ENCODE measurements at places on chromosomes 12 and 14.

- DNase-seq = peak; percentile 62
These were observed at the start of gene MMP19 for GRCh38 chr12:55842681-55843429. Gene MMP19, minus strand, starts transcription at chr12:55842936. Its CDS starts 106 bp downstream, at chr12:55842830.

DNA sequence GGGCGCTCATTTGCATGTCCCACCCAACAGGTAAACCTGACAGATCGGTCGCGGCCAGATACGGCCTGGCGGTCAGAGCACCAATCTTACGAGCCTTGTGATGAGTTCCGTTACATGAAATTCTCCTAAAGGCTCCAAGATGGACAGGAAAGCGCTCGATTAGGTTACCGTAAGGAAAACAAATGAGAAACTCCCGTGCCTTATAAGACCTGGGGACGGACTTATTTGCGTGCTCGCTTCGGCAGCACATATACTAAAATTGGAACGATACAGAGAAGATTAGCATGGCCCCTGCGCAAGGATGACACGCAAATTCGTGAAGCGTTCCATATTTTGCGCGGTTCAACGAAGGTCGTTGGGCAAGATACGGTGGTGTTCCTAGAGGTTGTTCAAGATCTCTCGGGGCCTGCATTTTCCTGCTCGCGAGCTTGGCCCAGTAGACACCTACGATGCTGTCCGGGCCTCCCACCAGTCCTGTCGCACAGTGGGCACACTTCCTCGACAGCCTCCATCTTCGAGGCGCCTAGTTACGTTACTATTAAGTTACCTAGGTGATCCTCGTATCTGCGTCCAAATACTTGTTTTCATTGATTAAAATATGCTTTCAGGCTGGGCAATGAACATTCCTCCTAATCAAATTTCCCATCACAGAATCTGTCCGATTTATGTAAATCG is at the start of gene RNU6-7:
RNU6-7 (plus strand) TSS at position 230 of the 675 bp plus-strand sequence.
- no peak for DNase-seq

- DNase-seq = no peak
These were observed 202.5 kb downstream of the CALM1 start for GRCh38 chr14:90599339-90599738.

- DNase-seq = no peak
These were observed 7.3 kb downstream of the VAMP1 start for GRCh38 chr12:6463216-6463615.

DNA sequence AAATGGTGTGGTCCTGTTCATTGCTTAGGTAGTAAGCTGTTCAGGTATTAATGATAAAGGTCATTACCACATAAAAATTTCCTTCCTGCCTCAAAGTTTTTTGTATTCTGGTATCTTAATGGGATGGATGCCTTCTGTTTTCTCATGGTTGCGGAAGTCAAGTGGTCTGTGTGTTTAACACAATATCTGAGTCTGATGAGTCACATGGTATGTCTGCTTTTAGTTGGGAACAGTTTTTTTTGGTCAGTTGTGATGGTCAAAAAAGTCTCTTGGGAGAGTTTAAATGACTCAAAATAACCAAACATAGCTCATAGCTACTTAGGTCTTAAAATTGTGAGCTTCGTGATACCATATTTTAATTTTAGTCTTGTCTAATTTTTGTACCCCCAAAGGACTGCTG is 40.7 kb downstream of the STK38L start:
- DNase-seq = no peak

- DNase-seq = no peak
These were observed 44.0 kb upstream of the SMUG1 start for GRCh38 chr12:54232790-54233189.

Data from AG04450 (cell line).